ENCODE measurements at places on chromosomes 12 and 14. TPM values are rescaled to one million over a fixed set of nuclear protein-coding genes. Genes with fewer than 3 reads are reported as not detected.

DNA sequence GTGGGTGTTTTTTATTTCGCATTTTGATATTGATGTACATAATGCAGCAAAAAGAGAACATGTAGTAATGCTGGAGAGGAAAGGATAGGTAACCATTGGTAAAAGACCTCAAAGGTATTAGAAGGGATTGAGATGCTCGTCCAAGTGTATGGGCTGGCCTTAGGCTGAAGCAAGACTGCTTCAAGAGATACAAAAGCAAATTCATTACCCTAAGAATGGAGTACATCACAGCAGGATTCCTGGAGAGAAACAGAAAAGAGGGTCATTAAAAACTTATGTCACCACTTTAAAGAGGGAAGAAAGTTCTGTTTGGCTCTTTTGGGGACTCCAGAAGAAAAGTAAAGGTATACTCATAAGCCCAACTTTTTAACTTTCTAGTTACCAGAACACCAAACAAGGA, 420.5 kb downstream of the ZFP36L1 start:
- no peak for DNase-seq

- DNase-seq = peak; percentile 21
These were observed 362.9 kb downstream of the RAD51B start for GRCh38 chr14:68182492-68182891.

DNA sequence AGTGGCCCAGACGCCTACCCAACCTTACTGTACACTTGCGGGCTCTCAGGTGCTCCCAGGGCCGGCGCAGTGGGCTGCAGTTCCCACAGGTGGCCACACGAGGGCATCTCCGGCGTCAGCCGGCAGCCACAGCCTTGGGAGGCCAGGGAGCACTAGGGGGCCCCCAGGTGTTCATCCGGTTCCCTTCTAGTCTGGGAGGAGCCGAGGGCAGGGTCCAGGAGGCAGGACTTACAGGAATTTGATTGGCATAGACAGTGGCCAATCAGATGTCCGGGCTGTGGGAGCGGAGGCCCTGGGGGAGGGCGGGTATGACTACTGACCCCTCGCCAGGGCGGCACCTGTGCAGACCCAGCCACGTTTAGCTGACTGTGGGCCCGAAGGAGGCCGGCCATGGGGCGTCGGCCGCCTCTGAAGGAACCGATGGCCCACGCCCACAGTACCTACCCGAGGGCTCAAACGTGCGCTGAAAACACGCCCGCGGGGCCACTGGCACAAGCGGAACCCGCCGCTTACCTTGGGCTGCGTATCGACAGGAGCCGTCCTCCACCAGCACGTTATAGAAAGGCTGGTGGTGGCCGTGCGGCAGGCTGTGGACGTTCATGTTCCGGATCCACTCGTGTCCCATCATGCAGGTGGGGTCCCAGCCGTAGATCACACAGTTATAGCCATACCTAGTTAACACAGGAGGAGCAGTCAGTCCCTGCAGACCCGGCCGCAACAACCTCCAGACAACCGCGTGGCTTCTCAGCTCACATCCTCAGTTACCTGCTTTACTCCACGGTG, 34.8 kb downstream of the FBXO21 start:
- peak; percentile 77 for DNase-seq

- no peak for DNase-seq
These were observed 2.7 kb downstream of the OTX2 start for GRCh38 chr14:56807386-56808109.

GRCh38 chr12:97545804-97546203, 83.2 kb downstream of the RMST start:
- DNase-seq = no peak

DNA sequence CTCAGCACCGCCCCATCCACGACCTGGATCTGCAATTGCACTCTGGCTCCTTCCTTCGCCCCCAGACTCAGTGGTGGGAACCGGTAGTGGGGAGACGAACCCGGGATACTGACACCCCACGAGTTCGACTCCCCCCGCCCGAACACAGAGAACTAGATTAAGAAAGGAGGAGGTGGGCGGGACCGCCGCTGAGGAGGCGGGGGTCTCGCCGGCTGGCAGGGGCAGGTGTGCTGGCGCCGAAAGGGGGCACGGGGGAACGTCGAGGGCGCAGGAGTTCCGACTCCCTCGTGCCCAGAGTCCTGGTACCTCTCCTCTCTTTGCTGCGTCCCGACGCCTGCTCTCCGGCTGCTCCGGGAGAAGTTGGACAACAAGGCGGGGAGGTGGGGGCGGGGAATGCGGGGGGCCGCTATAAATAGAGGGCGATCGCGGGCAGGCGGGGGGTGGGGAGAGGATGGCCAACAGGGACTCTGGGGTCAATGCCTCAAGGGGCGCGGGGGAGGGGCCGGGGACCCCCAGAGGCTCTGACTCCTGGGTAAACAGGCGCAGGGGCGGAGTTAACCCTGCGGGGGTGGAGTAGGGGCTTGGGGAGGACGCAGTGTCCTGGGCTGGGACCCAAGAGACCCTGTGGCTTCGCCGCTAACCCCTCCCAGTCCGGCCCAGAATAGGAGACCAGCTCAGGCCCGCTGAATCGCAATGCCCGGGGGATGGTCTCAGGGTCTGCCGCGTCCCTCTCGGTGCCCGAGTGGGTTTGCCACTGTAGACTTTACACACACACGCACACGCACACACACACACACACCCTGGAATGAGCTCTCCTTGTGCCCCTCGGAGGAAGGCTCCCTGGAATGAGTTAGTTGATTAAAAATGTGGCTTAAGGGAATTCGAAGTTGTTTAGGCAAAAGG, 761 bp upstream of the NDRG2 start:
- DNase-seq = no peak

- peak; percentile 11 for DNase-seq
These were observed 16.0 kb downstream of the C14orf132 start for GRCh38 chr14:96055065-96055752.

DNA sequence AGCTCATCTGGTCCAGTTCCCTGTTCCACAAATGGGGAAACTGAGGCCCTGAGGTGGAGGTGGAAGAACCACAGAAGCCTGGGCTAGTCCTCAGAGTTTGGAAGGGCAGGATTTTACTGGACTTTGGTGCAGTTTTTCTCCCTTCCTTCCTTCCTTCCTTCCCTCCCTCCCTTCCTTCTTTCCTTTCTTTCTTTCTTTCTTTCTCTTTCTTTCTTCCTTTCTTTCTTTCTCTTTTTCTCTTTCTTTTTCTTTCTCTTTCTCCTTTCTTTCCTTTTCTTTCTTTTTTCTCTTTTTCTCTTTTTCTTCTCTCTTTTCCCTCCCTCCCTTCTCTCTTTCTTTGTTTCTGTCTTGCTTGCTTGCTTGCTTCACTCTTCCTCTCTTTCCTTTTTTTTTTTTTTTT, 95.7 kb upstream of the TBX3 start:
- DNase-seq = no peak

GRCh38 chr12:115885040-115885690, 392.3 kb downstream of the MED13L start:
- no peak for DNase-seq

DNA sequence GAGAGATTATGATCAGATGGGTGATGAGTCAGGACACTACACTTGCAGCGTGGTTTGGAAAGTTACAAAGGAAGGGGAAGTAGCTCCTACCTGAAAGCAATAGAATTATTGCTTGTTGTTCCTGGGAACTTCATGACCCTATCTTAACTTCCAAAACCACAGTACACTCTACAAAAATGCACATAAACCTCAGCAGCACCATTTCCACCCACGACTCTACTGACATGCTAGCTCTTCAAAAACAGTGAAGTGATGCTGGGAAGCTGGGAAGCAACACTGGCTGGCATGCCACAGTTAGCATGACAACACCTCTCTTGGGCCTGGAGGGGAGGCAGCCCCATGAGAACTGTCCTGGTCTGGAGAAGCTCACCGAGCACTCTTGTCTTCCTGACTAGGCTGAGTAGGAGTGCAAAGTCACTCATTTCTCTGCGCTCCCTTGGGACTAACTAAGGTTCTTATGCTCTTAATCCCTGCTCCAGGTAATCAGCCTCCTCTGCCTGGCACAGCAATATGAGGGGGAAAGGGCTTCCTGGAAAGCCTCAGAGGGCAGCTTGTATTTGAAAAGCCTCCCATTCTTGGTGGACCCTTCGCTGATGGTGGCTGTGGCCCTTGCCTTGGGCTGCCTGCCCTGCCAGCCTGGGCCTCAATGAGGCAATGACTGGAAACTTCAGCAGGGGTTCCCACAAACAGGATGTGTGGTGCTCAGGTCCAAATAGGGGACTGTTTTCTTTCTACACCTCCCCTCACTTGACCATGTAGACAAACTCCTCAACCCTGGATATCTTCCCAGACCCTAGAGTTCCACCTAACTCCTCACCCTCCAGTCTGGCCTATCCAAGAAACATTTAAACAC, 1.2 kb downstream of the KRT3 start:
- DNase-seq = no peak

DNA sequence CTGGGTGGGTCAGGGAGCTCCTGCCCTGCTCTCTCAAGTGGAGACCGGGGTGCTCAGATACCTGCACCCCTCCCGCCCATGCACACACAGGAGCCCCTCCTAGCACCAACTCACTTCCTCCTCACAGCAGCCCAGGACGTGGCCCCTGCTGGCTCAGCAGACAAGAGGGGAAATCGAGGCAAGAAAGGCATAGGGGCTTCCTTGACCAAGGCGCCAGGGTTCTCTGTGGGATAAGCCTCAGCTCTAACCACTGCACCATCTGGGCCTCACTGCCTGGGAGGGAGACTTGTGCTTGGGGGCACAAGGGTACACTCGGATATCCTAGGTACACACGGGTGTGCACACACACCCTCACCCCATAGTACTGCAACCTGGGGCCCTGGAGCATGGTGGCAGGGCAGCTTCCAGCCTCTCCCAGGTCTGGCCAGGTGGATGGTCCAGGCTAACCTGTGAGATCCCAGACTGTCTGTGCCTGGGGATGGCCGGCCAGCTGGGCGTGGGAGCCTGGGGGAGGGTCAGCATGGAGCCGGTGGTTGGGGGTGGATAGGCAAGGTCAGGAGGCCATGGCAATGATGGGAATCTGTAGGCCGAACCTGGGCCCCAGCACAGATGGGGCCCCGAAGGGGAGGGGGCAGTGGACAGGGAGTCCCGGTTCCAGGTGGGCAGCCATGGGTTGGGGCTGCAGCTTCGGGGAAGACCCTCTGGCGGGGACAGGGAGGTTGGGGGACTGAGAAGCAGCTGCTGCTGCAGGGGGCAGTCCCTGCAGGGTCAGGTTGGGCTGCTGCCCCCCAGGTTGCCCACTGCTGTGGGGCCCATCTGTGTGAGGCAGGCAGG, 312.4 kb downstream of the TMEM121 start:
- no peak for DNase-seq

DNA sequence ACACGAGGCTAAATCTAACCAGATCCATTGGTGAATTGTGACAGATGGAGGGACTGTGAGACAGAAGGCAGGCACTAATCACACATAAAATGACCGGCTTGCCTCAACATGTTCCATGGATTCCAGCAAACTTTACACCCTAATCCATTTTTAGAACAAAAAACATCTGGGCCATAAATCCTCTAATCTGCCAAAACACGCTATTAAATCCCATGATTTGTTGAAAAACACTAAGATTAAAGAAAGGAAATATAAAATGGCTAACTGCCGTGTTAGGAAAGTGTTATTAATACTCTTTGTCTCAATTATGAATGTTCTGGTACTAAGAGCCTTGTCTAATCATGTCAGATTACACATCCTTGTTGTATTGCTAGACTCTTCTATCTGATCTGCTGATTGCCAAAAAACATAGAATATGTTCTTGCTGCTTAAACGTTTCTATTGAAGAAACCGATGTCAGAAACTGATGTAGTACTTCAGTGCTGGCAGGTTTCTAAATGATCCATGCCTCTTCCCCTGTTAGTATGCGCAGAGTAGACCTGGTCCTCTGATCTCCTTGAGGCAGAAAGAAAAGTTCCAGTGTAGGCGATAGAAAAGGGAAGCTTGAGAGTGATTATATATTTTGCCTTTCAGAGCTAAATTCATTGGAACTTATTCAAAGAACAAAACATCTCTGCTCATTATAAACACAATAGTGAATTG, 384.9 kb downstream of the SOX5 start:
- DNase-seq = no peak

DNA sequence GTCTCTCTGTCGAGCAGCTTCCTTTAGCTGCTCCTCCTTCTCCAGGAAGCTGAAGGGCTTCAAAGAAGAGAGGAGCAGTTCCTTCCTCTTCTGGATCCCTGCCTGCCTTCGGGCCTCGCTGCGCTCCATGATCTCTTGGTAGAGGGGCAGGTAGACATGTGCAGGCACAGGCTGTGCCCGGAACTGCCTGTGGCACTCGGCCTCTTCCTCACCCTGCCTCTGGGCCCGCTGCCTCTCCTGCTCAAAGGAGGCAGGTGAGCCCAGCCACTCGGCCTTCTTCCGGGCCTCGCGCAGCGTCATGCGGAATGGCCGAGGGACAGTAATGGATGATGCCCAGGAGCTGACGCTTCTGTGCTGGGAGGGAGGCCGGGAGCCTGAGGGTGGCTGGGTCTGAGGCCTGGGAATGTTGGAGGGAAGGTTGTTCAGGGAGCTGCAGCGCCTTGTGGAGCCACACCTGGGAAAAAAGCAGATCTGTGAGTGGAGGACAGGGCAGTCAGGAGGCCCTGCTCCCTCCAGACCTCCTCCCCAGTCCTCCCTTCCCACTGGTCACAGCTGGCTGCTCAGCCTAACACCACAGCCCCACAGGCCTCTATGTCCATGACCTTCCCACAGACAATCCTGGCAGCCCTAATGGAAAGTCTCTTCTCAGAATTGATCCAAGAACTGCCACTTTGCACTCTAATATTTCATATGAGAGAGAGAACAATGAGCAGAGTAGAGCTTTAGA, 5.3 kb downstream of the FAM161B start:
- no peak for DNase-seq

DNA sequence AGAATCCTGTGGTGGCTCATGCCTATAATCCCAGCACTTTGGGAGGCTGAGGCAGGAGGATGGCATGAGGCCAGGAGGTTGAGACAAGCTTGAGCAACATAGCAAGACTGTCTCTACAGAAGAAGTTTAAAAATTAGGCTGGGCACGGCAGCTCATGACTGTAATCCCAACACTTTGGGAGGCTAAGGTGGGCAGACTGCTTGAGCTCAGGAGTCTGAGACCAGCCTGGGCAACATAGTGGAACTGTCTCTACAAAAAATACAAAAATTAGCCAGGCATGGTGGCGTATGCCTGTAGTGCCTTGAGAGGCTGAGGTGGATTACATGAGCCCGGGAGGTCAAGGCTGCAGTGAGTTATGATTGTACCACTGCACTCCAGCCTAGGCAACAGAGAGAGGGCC, 998 bp upstream of the CYP27B1 start:
- no peak for DNase-seq

- no peak for DNase-seq
These were observed 4.9 kb downstream of the CFAP73 start for GRCh38 chr12:113154351-113154973.

- no peak for DNase-seq
These were observed 68.4 kb upstream of the FLRT2 start for GRCh38 chr14:85461432-85462133.

GRCh38 chr12:21456291-21456780, 18.9 kb downstream of the PYROXD1 start:
- DNase-seq = peak; percentile 63

- no peak for DNase-seq
These were observed 47.2 kb downstream of the PLCZ1 start for GRCh38 chr12:18690653-18691052.

GRCh38 chr12:6452245-6452943, 552 bp downstream of the TAPBPL start:
- no peak for DNase-seq

MYH7 gene
- total RNA-seq = not detected

PLEKHG7 gene
- total RNA-seq = 0.18 TPM

SLC11A2 gene
- 35.0 TPM for total RNA-seq

PTPRB gene
- not detected for total RNA-seq

SIX1 gene
- 1.4 TPM for total RNA-seq

IL26 gene
- 3.3 TPM for total RNA-seq

GAS2L3 gene
- 4.0 TPM for total RNA-seq

PRB4 gene
- not detected for total RNA-seq

OTX2 gene
- total RNA-seq = not detected

BICDL1 gene
- 44.7 TPM for total RNA-seq

IFNG-AS1 gene
- total RNA-seq = 0.40 TPM

CPM gene
- total RNA-seq = 1.4 TPM

All from activated CD4-positive, alpha-beta memory T cell treated with anti-CD3 and anti-CD28 coated beads, Interleukin-2, amount 10 ng/mL, durations not matched to agents 7 days and 5 days (primary cell).